ENCODE measurements at places on chromosomes 12 and 14. TPM values are rescaled to one million over a fixed set of nuclear protein-coding genes. Genes with fewer than 3 reads are reported as not detected.

Gene RPS29
- 4,246 TPM for total RNA-seq

Gene ABHD12B
- not detected for total RNA-seq

Gene ADGRD1
- not detected for total RNA-seq

Gene SPATA7
- 16.3 TPM for total RNA-seq

Gene ERBB3
- total RNA-seq, result 0.48 TPM

Gene WIF1
- not detected for total RNA-seq

Gene PLXNC1
- under 0.01 TPM for total RNA-seq

Gene GPRC5D
- total RNA-seq, result not detected

Gene TBX3
- total RNA-seq, result 1.8 TPM

Gene KRT72
- not detected for total RNA-seq

Gene FLRT2
- total RNA-seq, result 342 TPM

Data from vein endothelial cell (primary cell).